Stimulated activated CD4-positive, alpha-beta T cell treated with anti-CD3 and anti-CD28 coated beads, Interleukin-1b, Interleukin-23, amount 100 ng/mL, for 24 hours (primary cell): ENCODE measurements at places on chromosomes 5 and 9.

DNA sequence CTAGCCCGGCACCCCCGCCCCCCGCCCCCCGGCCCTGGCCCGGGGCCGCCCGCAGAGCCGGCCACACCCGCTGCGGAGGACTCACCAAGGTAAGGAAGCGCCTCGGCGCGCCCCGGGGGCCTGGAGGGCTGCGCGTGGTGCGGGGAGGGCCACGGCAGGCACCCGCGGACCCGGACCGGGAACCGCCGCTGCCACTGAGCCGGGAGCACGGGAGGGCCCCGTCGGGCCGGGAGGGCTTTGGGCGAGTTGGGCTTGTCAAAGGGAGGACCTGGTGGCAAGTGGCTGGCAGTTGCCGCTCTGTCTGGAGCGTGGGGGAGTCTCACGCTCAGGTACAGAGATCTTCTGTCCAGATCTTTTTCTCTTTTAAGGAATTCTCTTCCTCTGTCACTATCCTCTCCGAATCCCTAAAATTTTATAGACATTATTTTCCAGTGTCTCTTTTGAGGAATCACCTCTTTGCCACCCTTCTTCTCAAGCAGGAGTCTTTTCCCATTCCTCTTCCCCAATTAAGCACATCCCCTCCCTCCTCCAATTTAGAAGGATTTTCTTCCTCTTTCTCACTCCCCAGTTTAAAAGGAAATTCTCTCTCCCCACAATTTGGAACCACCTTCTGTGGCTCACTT is 11.3 kb upstream of the LHX2 start:
- DNase-seq = no peak

DNA sequence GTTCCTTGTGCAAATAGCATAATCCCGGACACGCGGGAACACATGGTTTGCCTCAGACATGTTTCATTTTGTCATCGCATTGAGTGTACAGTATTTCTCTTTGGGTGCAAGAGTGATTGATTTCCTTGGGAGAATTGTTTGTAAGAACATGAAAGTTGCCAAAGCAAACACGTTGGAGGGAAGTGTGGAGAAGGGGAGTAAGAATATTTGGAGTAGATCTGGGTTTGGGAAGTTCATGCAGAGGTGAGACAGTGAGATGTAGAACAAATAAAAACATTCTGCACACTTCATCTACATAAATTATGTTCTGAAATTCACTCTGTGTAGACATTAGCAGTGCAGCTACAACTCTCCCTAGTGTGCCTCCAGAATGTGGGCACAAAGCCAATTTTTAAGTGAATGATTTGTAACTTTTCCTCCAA is 24.0 kb downstream of the FOXD1 start:
- no peak for DNase-seq

- DNase-seq = no peak
These were observed 50.1 kb downstream of the SLC1A3 start for GRCh38 chr5:36656556-36656955.

DNA sequence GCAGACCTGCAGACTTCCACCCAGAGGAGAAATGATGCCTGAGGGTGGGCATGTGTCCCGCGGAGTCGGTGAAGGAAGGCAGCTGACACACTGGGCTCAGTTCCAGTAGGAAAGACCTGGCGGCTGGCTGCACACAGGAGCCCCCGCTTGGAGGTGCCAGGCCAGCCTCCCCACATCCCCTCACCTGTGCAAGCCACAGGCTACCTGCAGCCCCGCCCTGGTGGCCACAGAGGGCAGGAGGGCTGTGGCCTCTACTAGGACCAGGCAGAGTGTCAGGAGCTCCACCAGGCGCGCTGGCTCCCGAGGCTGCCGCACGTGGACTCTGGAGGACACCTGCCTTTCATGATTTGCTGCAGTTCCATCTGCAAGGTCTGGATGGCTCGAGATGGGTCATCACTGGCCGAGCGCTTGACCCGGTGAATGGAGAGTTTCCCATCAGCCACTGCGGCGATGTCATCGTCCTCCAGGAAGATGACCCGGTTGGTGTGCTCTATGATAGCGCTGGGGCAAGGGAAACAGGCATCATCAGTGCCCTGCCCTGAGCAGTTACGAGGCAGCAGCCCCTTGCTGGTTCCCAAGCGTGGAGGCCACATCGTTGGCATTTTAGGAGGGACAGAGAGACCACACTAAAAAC is 26.7 kb upstream of the MAPK9 start:
- no peak for DNase-seq

DNA sequence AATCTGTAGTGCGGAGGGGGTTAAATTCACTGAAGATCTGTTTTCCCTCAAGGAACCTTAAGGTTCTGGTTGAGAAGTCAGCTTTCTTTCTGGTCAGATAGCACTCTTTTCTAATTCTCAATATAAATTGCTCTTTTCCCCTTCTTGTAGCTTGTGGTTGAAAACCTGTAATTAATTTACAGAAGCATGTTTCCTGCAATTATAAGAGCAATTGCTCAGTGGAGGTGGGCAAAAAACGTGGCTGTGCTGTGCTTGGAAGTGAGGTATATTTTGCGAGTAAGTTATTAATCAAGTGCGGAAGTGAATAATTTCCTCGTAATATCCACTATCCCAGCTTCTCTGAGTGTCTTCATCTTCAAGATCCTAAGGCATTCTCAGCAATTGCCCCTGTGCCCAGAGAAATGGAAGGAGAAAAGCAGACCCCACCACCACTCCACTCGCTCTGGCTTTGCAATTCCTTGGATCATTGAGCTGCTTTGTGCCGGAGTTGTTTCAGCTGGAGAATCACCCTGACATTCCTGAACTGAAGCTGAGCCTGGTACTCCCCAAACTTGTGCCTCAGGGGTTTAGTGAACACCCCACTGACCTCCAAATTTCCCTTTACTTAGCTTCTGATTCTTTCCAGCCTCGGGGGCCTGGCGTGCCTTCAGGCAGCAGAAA is 140.6 kb downstream of the LRRC70 start:
- DNase-seq = no peak

- no peak for DNase-seq
These were observed 6.7 kb downstream of the SLC23A1 start for GRCh38 chr5:139376364-139376763.

- no peak for DNase-seq
These were observed 393.3 kb downstream of the KIF4B start for GRCh38 chr5:155406815-155407214.

DNA sequence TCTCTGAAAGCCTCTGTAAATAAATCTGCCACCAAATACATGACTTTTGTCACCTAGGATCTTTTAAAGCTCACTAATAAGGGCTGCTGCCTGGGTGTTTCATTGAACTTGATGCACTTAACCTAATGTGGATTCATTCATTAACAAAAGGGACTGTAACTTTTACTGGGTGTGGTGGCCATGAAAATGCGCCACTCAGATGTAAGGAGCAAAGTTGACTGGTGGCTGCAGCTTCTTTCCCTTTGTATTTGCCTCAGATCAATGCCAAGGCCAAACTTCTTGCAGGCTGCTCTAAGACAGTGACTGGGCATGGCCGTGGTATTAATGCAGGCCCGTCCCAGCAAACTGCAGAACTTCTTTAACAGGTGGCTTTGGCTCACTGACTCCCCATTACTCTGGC is 22.9 kb downstream of the FAM240B start:
- DNase-seq = no peak

DNA sequence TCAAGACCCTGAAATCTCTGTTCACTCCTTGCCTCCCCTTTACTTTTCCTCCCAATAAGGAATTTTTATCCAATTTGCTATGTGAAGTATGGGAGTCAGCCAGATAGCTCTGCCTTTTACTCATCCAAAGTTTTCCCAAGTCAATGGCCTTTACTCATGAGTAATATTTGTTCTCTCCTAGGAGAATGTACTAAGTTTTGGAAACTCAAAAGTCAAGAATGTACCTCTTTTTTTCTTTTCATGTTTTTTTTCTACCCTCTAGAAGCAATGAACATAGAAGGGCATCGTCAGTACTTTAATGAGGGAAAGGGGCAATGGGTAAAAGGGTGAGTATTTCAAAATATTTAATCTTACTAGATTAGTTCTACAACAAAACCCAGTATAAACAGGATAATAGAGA is 140.2 kb upstream of the SGCD start:
- no peak for DNase-seq

DNA sequence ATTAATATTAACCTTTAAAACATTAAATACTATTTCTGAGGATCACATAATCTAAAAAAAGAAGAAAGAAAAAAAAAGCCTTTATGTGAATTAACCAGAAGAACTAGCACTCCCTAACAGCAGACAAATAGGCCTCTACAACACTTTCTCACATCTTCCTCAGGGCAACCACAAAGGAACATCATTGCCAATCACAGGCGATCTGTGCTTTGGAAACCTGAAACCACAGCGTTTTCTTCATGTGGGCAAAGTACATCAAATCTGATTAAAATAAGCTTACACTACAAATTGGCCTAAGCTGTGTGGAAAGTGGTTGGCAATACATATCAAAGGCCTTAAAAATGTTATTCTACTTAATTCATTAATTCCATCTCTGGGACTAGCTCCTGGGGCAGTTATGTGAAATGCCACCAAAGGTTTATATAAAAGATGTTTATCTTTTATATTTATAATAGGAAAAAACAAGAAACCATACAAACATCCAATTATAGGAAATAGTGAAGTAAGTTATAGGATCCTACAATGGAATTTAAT is 184.8 kb upstream of the TBCA start:
- no peak for DNase-seq

DNA sequence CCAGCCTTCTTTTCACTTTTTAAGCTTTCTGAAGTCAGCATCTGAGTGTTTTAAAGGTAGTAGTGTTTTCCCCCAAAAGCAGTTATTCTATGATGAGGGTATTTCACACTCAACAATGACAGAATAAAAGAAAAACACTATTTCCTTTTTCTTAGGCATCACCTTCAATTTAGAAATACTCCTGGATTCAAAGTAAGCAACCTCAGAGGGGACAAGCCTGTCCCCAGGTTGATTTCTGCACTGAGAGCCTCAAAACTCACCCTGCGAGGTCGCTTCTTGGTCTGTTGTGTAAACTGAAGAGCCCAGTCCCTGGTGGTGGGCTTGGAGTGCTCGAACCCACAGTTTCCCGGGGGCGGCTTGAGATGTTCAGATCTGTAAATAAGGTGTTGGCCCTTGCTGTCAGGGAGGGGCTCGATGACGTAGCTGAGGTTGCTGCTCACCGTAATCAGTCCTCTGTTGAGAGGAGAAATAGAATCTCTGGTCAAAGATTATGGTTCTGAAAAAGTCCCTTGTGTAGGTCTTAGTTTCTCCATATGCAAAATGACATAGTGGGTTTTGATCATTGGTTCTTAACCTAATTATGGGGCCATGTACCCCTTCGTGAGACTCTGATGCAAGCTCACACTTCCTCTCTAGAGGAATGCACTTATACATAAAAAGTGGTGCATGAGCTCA is 55.9 kb downstream of the ADAM19 start:
- DNase-seq = no peak

- DNase-seq = no peak
These were observed 40.6 kb upstream of the OLFM1 start for GRCh38 chr9:135046739-135047350.

DNA sequence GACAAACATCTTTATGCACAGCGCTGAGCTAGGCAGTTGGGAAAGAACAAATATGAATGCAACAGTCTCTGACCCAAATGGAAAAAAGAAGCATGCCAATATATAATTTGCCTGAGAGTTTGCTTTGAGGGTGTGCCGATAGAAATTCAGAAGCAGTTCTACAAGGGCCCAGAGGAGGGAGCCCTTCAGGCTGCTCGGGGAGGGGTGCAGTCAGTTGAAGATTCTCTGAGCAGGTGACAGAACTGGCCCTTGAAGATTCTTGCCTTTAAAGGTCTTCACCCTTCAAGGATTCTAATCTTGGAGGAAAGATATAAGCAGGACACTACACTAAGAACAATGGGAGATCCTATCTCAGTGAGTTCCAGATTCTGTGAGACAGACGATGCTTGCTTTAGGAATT is 3.7 kb upstream of the PAPPA start:
- DNase-seq = no peak

DNA sequence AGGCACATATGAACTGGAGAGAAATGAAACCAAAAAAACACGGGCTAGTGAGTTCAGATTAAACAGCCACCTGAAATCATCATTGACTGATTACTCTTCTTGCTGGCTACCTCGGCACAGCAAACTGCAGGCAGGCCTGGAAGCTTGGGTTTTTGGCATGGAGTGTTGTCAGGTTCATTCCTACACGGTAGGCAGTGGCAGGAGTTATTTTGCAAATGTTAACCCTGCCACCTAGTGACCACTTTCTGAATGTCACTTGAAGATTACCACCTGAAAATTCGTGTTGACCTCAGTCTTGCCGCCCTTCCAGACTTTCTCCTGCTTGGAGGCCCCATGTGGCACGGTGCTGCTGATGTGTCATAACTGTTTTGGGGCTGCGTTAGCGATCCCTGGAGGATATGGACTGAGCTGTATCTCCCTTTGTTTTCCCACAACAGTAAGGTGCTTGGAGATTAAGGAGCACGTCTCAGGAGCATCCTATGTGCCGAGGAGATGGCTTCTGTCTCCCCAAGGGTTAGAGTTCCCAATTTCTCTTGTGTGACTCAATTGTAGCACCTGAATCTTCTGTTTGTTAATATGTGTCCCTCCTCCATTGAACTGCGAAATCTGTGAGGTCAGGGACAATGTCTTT is 12.7 kb upstream of the CD180 start:
- DNase-seq = peak; percentile 27

- no peak for DNase-seq
These were observed 31.7 kb downstream of the EPB41L4B start for GRCh38 chr9:109289186-109289585.

GRCh38 chr5:53613061-53613460 is 52.6 kb downstream of the NDUFS4 start:
- no peak for DNase-seq

- DNase-seq = no peak
These were observed 38.7 kb downstream of the NLN start for GRCh38 chr5:65760504-65761275.

GRCh38 chr9:80492221-80492620 is 920.5 kb downstream of the TLE4 start:
- DNase-seq = no peak

DNA sequence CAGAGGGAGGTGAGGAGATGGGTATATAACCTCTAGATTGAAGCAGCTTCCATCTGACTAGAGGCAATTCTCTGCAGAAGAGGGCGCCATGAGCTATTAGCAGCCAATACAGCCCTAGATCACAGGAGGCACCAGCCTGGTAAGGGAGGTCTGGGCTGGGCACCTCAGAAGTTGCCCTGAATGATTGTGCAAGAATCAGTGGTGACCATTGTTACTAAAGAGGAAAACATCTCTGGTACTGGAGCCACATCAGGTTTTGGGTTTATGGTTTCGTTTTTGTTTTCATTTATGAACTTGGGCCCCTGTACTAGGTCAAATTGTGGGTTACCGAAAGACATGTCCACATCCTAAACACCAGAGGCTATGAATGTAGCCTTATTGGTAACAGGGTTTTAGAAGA is 342.0 kb downstream of the MLLT3 start:
- no peak for DNase-seq

GRCh38 chr9:112581469-112582176 is 95.0 kb downstream of the KIAA1958 start:
- no peak for DNase-seq

- DNase-seq = no peak
These were observed 15.6 kb downstream of the TICAM2 start for GRCh38 chr5:115586525-115587146.
